Fibroblast of villous mesenchyme (primary cell): ENCODE measurements at places on chromosomes 5 and 9.

GRCh38 chr5:159463590-159464321, 133.5 kb upstream of the IL12B start:
- DNase-seq: peak; percentile 42

GRCh38 chr5:94153736-94154450, 412.5 kb upstream of the POU5F2 start:
- no peak for DNase-seq

GRCh38 chr5:95557841-95558240, 2.9 kb downstream of the ARSK start:
- DNase-seq: no peak

DNA sequence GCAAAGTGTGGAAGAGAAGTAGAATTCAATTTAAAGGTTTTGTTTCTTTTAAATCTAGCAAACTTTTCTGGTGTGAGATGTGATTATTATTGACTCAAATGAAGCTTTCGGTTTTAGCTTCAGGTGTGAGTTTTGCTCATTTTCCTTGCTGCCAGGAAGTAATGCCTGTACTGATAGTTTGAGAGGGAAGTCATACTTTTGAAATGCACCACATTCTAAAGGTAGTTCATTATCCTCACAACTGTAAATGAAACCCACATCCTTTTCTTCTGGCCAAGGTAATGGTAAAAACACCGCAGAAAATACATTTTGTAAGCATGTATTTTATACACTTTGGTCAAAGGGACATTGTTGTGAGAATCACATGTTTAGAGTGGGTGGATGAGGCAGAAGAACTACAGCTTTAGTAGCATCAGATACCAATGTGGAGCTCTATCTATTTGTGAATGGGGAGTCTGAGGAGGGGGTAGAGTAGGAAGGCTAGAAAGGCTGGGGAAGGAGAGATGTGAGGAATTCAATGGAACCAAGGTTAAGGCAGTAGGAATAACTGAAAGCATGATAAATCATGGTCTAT, 167.0 kb upstream of the CDKN2B start:
- DNase-seq: no peak

- no peak for DNase-seq
Observed at GRCh38 chr5:178426326-178427130, 163.7 kb downstream of the COL23A1 start.

DNA sequence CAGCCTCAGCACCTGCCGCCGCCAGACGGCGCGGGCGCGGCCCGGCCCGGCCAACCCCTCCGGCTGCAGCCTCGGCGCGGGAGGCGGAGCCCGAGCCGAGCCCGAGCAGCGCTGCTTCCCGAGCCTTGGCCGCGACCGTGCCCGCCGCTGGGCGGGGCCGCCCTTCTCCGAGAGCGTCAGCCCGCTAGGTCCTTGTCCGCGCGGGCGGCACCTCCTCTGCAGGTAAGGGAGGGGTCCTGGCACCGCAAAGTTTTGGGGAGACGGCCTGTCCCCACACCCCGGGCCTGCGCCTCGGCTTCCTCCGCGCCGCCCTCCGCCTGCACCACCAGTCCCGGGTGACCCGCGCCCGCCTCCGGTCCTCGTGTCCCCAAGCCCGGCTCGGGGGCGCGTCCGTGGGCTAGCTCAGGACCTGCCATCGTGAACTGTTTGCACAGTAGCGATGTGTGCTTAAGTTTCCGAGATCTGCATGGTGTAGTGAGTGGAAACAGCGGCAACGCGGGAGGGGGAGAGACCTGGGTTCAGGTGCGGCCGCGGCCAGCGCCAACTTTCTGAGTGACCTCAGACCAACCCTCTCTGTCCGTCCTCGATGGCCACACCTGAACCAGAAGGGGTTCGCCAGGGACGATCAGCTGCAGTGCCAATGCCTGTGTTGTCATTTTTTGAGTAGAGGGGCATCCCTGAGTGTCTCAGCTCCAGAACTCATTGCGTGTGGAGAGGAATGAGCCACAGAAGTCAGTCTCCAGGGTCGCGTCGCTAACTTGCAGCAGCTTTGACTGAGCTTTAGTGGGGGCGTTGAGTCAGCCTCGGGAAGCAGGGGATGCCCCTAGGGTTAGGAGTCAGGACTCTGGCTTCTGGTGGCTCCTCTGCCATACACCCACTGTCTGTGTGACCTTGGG, at the start of gene FRMPD1:
FRMPD1 (plus strand) TSS at position 82 of the 896 bp plus-strand sequence. CDS start 41,688 bp downstream, outside the sequence.
- peak; percentile 37 for DNase-seq

GRCh38 chr5:146751054-146751453, 127.5 kb downstream of the PPP2R2B start:
- DNase-seq: no peak

- DNase-seq: no peak
Observed at GRCh38 chr5:56575821-56576220, 239.5 kb upstream of the MAP3K1 start.

DNA sequence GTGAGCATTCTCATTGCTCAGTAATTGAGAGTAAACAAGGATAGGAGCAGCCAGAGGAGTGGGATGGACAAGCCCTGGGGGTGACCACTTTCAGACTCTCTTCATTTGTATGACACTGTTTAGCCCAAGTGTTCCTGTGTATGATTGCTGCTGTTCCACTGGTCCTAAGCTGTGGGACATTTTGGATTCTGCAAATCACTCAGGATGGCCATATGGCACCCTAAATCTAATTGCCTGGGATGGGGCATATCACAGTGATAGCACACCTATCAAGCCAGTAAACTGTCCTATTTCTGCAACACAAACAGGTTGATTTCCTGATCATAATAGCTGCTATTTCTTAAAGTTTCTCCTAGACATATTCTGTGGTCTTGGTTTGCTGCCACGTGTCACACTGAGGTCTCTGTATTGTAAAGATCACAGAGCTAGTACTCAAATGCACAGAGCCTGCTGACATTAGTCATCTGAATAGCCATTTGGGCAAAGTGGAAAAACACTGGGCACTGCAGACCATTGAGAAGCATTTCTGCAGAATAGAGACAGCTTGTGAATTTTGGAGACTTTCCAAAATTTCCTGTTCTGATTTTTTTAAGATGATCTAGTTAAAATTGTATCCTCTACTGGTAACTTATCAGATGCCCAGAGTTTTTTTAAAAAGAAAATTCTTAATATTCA, 320.2 kb downstream of the RFX3 start:
- DNase-seq: peak; percentile 2

DNA sequence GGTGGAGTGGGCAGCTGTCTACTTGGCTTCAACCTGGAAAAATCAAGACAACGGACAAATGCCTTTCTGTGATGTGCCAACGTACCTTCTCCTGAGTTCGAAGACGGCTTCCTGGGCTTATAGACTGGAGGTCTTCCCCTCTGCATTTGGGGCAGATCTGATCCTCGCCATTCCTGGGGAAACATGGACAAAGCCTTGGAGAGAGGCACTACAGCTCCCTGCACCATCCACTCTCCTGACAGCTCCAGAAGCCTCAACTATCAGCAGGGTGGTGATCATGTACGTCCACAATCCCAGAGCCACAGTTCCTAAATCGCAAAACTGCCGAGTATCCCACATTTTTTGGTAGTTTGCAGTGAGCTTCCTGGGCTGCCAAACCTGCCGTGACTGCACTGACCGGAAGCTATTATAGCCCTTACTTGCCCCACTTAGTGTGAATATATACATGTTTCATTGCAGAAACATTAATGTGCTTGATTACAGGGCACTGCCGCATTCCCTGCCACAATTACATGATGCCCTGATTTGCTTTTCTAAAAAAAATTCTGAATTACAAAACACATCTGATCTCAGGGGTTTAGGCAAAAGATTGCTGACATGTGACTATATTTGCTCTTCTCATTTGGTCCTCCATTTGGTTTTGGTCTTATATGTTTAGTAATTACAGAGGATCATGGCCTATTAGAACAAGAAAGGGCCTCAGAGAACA, 2.8 kb downstream of the TRAF1 start:
- DNase-seq: no peak

- DNase-seq: peak; percentile 67
Observed at GRCh38 chr9:124551472-124552272, 44.5 kb upstream of the NR5A1 start.

DNA sequence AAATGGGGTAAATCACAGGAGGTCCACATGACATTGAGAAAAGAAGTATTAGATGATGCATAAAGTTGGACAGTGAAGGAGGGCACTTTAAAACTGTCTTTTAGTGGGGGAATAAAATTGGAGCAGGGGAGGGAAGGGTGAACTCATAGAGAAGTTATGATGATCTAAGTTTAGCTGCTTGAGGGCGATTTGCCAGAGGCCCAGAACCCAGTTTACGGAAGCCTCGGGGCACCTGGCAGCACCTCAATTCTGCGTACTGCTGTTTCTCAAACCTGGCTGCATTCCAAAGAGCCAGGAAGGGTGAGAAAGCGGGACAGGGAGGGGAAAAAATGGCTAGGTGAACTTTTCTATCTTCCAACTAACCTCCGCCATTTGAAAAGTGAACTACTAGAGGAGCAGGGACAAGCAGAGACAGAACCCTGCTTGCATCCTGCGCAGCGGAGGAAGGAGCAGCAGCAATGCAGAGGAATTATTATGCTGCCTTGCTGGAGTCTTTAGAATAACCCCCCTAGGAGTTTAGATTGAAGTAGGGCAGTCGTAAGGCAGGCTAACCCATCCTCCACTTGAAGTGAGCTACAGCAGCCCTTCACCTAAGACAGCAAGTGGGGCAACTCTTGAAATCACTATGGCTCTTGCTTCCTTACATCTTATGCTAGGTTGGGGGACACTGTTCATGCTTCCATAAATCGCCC, 316.8 kb downstream of the BRINP1 start:
- DNase-seq: no peak

DNA sequence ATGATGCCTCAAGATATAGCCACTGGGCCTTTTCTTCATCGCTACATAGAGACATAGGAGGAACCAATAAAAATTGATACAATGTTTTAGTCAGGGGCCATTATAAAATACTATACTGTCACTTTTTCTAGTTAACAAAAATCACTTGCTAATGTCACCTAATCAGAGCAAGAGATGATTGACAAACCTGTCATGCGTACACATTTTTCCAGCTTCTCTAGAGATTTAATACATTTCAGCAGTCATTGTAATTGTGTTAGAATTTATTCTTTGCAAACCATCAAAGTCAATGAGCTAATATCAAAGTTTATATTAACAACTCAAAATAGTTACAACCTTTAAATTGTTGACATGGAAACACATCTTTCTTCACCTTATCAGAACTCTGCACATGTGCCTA, 513.6 kb upstream of the SEMA6A start:
- no peak for DNase-seq

- no peak for DNase-seq
Observed at GRCh38 chr5:2466966-2467365, 284.5 kb downstream of the IRX2 start.

DNA sequence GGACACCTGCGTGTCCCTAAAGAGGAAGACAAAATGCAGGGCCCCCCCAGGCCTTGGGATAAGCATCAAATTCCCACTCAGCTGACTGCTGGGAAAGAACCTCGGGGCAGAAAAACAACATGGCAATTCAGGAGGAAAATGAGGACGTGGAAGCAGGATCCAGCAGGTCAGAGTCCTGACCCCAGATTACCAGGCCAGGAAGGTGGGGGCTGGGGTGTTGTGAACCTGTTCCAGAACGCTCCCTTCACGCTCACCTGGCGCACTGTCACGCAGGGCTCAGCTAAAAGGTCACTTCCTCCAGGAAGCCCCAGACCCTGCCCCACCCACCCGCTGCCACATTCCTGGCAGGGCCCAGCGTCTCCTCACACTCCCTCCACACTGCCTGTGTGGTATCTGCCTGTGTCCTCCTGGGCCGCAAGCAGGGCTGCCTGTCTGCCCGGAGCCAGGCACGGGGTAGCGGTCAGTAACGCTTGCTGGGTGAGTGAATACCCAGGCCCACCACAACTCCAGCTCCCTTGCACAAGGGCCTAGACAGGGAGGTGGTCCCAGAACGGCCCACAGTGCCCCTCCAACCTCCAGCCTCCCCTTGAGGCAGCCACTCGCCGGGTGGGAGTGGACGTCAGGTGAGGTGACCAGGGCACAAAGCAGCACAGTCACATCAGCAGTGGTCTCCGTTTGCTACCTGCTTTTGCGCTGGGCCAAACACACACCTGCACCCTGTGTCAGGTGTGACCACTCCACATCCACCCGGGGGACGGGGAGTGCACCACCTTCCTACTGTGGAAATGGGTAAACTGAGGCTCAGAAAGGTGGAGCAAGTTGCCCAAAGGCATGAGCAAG, 18.1 kb downstream of the VAV2 start:
- DNase-seq: no peak

DNA sequence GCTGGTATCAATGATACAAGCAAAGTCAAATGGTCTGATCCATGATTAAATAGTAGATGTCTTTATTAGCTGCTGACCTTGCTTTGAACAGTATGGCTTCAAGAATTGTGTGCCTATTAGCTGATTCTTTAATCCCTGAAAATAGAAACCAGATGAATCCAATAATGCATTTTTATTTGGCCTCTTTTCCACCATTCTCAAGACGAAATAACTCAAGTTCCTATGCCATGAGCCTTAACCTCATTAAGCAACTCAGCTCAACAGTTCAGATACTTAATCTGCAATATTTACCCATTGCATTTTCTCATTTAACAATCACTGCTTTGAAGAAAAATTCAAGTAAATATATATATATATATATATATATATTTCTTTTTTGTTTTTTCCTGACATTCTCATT, 588.6 kb upstream of the MEF2C start:
- peak; percentile 1 for DNase-seq

DNA sequence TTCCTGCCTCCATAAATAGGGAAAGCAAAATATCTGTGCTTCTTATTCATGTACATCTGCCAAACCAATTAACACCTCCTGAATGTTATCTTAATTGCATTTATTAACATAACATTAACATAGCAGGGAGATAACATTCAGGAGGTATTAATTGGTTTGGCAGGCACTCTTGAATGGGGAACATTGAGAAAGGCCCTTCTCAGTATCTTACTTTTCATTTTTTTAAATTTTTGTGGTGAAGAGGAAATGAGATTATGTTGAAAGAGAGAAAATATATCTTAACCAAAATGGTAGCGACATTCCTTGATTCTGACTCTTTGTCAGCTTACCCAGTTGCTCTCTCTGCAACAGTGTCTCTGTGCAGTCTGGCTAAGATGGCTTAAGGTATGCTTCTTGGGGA, 100.4 kb upstream of the TLE1 start:
- peak; percentile 19 for DNase-seq

GRCh38 chr9:100277166-100277979, 75.4 kb downstream of the TEX10 start:
- peak; percentile 43 for DNase-seq

- DNase-seq: peak; percentile 13
Observed at GRCh38 chr5:168291342-168291963, at the start of gene WWC1. TSS of gene WWC1 (plus strand) at chr5:168291645. CDS start at chr5:168292153, 508 bp downstream.

DNA sequence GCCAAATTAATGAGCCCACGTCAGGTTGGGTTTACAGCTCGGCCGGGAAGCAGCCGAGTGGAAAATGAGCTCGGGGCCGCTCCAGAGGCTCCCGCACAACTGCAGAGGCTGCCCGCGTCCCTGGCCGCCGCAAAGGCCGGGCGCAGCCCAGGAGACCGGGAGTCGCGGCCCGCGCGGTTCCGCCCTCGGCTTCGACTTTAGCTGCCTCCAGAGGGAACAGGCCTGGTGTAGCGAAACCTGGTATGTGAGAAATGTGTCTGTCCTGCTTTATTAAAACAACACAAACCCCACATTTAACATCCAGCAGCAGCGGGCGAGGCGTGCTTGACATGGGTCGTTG, 66.2 kb downstream of the FOXD1 start:
- DNase-seq: no peak

GRCh38 chr5:54480296-54480695, 24.8 kb downstream of the HSPB3 start:
- DNase-seq: no peak

- no peak for DNase-seq
Observed at GRCh38 chr9:113547501-113547900, 84.0 kb downstream of the RGS3 start.

GRCh38 chr5:175895686-175896102, 24.3 kb downstream of the CPLX2 start:
- no peak for DNase-seq

- DNase-seq: no peak
Observed at GRCh38 chr5:83752700-83753099, 32.0 kb upstream of the HAPLN1 start.
